ENCODE measurements at places on chromosomes 7 and 10. TPM values are rescaled to one million over a fixed set of nuclear protein-coding genes. Genes with fewer than 3 reads are reported as not detected.

GRCh38 chr7:100673942-100674410 lies 436 bp downstream of the GNB2 start:
- DNase-seq, result no peak

DNA sequence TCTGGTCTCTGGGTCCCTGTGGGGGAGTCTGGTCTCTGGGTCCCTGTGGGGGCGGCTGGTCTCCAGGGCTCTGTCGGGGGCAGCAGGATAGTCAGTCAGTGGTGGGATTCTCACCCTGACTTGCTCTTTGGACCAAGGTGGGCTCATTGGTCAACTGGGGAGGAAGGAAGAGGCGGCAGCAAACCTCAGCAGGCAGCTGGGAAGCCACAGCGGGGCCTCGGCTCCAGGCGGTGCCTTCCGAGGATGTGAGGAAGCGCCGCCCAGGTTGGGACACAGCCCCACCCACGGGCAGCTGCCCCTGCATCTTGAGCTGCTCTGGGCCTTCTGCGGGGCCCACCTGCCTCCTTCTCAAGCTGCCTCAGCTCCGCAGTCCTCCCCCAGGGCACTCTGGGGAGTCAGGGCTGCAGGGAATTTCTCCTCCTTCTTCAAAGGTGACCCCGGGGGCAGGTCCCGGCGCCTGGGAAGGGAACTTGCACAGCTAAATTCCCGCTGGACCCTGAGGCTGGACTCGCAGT lies 20.4 kb upstream of the KNDC1 start:
- no peak for DNase-seq

Gene ASIC3
- polyA plus RNA-seq, result 0.11 TPM

- no peak for DNase-seq
Observed at GRCh38 chr7:101823596-101823995, 6.2 kb downstream of the CUX1 start.

DNA sequence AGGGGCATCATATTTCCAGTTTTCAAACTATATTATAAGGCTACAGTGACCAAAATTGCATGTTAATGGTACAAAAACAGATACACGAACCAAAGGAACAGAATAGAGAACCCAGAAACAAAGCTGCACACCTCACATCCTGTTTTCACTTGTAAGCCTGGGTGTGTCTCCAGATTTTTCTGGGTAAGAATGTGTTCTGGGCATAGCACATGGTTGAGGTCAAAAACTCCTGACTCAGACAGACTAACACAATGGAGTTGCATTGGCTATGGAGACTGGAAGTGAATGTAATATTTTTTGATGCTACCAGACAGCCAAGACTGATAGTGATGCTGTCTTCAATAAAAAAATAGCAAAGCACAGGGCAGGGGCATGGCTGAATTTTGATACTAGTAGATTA lies 1175.2 kb downstream of the NXPH1 start:
- DNase-seq, result no peak

Gene SEMA3C
- polyA plus RNA-seq, result 39.9 TPM

DNA sequence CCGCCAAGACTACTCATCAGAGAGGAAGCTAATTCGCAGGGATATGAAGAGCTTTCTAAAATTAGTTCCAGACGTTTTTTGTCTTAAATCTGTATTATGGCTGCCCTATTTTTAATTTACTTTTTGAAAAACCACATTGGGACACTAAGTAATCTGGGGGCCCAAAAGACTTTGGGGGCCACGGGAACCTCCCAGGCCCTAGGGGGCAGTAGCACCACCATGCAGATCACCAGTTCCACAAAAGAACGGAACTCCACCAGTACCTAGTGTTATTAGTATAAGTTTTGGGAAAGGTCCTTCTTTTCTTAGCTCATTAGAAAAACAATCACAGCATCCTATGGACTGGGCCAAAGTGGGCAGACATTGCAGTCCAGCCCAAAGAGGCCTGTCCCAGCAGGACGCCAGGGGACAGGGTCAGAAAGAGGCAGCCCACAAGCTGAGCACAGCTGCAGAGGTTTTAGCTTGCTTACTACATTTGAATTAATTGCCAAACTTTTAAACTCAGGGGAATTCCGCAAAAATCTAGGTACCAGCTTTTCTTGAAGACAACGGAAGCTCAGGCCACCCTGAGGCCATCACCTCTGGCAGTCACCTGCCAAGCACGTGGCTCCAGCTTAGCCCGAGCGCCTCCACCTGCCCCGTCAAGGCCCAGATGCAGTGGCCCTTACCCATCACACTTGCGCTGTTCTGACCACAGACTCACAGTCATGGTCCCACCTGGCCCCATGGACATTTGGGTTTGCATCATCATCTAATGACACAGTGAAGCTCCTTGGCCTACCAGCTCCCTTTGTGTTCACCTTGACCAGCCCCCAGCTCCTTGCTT lies 74.8 kb downstream of the PARP12 start:
- no peak for DNase-seq

DNA sequence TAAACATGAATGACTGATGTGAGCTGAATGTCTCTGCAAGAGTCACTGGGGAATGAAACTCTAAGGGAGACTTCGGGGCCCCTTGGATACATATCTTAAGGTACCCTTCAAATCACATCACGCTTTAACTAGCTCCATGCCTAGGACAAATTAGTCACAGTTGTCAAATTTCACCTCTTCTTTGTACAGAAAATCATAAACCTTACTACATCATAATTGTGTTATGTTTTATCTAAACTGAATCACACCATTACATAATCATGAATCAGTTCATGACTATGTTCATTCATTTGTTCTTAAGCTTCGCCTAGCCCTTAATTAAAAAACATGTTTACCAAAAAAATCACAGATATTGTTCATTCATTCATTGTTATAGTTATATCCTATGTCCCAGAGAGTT lies 2.1 kb upstream of the SLC13A1 start:
- no peak for DNase-seq
